ENCODE measurements at places on chromosomes 6 and 20. TPM values are rescaled to one million over a fixed set of nuclear protein-coding genes. Genes with fewer than 3 reads are reported as not detected.

DNA sequence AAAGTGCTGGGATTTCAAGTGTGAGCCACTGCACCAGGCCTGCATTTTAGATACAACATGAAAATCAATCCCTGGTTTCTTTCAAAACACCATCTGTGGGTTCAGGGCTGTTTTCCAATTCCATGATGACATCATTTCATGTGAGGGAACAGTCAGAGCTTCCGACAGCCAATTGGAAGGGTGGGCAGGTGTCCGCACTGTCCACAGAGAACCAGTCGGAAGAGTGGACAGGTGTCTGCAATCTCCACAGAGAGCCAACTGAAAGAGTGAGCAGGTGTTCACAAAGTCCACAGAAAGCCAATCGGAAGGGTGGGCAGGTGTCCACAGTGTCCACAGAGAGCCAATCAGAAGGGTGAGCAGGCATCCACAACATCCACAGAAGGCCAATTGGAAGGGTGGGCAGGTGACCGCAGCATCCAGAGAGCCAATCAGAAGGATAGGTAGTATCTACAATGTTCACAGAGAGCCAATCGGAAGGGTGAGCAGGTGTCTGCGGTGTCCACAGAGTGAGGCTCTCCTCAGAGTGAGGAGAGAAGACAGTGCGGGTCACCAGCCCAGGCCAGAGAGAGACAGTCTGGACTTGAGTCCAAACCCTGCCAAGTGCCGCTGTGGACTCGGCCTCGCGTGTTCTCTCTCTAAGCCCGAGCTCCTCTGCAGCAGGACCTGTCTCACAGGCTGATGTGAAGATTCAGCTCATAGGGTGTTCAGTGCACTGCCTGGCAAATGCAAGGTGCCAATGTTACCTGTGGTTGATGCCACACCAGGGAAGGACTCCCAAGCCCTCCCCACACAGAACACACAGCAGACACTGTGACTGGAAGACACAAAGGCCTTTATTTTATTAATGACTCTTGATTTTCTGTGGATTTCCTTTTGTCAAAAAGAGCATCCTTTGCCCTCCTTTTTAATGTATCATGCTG lies 57.3 kb downstream of the DLL1 start:
- DNase-seq: no peak

GRCh38 chr6:65199121-65199520 lies 507.9 kb downstream of the EYS start:
- DNase-seq: no peak

DNA sequence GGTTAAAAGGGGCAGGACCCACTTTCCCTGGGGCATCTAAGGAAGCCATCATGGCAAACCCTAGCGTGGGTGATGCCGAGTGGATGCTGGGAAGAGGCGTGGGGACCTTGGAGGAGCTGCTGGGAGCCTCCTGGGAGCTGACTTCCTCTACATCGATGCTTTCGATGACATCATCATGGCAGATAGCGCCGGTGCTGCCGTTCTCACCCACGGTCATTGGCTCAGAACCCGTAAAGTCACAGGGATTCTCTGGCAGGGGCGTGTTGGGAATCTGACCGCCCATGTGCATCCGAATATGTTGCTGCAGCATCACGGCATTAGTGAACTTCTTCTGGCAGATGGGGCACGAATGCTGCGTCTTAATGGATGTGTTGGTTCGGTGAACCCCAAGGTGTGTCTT lies 12.1 kb downstream of the SALL4 start:
- DNase-seq: no peak

GRCh38 chr6:62338477-62338876 lies 52.5 kb upstream of the KHDRBS2 start:
- DNase-seq: no peak

DNA sequence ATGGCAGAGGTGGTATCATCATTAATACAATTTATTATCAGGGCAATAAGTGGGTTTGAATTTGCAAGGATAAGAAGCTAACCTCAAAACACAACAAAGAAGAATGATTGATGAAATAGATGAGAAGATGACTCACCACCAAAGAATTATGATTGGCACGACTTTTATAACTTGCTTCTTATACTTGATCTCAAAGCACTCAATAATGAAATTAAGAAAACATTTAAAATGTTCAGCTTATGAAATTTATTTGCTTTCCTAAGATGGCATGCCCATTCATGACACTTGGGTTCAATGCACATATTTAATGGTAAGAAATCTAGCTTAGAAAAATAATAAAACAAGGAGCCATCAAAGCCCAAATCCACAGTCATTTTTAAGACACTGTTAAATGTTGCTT lies 477.5 kb downstream of the GJA1 start:
- DNase-seq: no peak

DNA sequence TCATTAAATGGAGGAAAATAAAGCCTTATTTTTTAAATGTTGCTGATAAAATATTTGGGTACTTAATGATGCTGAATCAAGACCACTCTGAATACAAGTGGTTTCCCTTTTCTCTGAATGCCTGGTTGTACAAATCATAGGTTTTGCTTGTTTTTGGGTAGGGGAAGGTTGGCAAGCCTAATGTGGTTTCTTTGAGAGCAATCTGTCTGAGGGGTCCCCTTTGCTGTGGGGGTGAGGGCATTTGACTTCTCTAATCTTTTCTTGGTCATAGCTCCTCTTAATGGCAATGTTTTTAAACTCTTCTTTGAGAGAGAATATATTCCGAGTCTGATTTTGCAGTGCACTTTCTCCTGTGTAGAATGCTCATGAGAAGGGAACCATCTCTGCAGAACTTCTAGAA lies 99.2 kb downstream of the SOX4 start:
- DNase-seq: no peak

The OLIG3 gene
- not detected for total RNA-seq

The ADISSP gene
- total RNA-seq: 14.4 TPM

The SYNJ2 gene
- total RNA-seq: 24.7 TPM

The BIRC7 gene
- not detected for total RNA-seq
